ENCODE measurements at places on chromosomes 3 and 15.

GRCh38 chr15:64586259-64586870 lies 126.0 kb downstream of the ZNF609 start:
- no peak for DNase-seq

DNA sequence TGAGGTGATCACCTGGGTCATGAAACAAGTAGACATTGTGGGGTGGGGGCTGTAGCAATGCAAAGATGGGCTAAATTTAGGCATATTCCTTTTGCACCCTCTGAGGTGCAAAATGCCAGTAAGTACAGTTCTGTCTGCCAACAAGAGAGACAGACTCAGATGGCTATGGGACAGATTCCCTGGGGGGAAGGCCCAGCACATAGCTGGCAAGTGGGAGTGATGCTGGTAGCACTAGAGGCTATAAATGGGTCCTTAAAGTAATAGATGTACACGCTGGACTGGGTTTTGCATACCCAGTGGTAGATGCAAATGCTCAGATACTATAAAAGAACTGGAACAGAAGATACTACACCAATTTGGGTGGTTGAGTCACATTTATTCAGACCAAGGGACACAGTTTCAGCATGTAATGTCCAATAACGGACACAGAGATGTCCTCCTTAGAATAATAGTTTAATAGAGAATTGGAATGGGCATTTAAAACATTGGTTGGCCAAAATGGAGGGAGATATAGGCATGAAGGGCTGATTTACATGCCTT lies 67.4 kb upstream of the RNU6-1 start:
- DNase-seq, result no peak

DNA sequence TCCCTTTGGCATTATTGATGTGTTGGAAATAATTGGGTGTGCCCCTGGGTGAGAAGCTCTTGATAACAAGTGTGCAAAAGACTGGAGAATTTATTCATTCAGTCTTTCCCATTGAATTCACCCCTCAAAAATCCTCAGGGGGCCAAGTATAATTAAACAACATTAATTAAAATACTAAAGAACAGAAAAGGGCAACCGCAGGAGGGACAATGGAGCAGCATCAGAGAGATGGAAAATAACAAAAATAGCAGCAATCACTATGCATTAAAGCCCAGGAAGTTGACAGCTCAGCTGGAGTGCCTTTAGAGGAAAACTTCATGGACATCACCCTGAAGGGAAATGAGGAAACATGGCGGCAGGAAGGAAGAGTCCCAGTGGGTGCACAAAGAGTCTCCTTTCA lies 227.6 kb downstream of the MINAR1 start:
- no peak for DNase-seq

DNA sequence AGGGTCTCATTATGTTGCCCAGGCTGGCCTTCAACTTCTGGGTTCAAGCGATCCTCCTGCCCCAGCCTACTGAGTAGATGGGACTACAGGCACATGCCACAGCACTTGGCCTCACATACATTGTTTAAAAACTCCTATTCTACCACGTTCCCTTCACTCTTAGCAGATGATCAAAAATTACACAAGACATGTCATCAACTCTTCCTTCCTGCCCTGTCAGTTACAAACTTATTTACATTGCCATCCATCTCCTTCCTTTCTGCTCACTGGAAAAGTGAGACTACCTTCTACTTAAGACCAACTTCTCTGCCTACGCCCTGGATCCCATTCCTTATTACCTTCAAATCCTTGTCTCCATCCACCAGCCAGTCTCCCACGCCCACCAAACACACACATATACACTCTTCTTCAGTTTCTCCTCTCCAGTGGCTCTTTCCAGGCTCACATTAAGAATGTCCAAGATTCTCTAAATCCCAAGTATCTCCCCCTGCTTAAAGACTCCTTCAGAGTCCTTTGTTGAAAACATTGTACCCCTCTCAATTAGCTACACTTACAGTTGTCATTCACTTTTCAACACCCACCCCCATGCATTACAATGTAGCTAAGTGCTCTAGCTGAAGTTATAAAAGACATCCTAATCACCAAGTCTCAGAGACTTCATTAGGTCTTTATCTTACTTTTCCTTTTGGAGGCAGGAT lies 4.3 kb downstream of the PEAK1 start:
- no peak for DNase-seq

- DNase-seq, result no peak
Observed at GRCh38 chr3:146692254-146692653, 87.1 kb upstream of the PLSCR5 start.

DNA sequence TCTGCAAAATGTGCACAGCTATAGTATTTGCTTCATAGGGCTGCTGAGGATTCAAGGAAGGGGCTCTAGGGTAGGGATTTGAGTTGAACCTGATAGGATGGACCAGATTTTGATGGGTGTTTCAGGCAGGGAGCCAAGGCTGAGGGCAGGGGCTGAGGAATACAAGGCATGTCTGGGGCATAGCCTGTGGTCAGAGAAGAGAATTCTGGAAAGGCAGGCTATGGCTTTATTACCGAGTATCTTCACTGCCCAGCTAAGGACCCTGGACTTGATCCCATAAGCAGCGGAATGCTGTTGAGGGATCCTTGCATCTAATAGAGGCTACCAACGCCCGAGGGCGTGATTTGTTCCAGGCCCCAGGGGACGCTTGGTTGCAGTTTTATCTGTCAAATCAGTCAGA lies 193.0 kb upstream of the TLE3 start:
- no peak for DNase-seq

- DNase-seq, result no peak
Observed at GRCh38 chr15:62150445-62150844, 14.6 kb downstream of the C2CD4B start.

- DNase-seq, result no peak
Observed at GRCh38 chr3:186511702-186512101, 32.5 kb downstream of the CRYGS start.

DNA sequence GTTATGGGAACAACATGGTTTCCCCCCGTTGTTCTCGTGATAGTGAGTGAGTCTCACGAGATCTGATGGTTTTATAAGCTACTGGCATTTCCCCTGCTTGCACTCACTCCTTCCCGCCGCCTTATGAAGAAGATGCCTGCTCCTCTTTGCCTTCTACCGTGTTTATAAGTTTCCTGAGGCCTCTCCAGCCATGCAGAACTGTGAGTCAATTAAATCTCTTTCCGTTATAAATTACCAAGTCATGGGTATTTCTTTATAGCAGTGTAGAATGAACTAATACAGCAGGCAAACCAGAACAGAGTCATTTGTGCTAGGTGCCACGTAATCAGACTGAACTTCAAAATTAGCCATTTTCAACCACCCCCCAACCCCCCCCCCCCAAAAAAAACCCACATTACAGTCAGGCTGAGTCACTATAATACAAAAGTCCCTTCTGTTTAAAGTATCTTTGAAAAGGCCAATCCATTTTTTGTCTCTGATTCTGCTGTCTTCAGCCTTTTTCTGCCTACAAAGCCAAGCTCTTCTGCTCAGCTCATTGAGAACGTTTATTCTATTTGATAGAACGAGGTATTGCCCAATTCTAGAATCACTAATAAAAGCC lies 4.1 kb downstream of the OR4F6 start:
- no peak for DNase-seq

GRCh38 chr15:89034305-89034704 lies 54.0 kb upstream of the ABHD2 start:
- DNase-seq, result no peak

DNA sequence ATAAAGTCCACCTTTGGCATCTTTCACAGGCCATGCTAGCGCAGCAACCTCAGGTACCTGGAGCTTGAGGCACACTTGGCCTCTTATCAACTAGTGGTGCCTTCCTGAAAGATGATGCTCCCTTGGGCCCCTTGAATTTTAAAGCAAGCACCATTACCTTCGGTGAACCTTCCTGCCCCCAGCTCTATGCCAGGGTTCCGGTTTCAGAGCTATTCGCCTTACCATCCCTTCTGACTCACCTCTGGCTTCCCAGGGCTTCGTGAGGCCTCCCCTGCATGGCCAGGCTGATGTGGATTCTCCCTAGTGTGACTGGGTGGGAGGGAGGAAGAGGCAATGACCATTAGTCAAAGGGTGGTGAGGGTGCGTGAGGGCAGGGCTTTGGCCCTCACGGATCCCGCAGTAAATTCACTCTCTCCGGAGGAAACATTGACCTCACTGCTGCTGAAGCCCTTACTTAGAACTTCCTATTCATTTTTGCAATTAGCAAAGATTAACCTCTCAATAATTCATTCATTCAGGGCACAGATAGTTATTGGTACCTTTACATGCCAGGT lies 16.3 kb downstream of the BHLHE40 start:
- no peak for DNase-seq

DNA sequence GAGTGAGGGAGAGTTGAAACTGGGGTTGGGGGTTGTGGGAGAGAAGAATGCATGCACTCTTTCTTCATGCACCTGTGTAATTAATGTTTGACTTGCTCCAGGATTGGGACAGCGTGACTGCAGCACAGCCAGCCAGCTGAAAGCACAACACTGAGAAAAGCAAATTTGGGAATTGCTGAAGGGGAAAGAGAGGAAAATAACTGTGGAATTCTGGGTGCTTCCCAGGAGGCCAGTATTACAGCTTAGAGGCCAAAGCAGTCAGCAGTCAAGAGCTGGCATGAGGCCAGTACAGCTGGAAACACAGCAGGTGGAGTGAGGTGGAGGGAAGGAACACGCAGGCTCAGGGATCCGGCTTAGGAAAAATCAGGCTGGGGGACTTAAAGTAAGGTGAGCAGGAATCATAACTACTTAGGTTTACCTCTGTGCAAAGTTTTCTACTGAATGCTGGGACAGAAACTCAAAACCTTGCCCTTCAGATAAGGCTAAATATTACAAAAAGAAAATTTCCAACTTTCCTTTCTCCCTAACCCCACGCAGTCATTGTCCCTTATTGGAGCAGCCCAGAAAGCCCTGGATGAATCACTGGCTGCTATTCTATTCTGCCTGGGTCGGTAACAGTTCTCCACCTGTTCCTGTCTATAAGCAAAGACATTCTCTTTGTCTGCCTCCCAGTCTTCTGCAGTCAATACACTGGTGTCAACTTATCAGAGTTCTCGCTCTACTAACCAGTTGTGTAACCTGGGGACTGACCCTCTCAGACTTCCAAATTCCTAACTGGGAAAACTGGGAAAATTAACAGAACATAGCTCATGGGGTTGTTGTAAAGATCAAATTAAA lies 167.2 kb downstream of the MAGI1 start:
- DNase-seq, result no peak

DNA sequence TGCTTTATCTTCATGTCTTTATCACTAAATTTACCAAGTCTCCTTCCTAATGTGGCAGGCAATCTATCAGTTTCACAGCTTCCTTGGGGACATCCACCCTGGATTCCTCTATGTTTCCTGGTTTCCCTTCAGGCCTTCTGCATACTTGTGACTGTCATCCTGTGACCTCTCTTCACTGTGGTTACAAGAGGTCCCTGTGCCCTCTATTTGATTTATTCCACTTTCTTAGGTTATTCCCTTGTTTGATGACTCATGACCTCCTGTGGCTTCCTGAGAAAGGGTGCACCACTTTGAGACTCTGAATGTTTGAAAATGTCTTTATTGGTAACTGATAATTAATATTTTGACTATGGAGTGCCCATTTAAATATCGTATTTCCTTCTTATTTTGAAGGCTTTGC lies 60.5 kb upstream of the KY start:
- DNase-seq, result no peak

DNA sequence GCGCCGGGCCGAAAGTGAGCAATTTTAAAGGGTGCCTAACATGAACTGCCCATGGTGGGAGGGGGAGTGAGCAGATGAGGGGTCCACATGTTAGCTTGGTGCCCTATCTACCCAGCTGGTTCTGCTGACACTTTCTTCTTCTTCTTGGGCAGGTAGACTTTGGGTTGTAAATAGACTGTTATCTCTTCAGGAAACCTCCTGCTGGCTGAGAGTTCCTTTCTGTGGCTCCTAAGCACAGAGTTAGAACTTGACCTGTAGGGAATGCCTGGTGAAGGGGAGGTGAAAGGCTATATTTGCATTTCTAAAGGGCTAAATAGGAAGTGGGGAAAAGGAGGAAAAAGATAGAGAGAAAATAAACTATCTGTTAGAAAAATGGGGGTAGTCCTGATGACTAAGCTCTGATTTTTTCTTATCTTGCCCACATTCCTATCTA lies 521.4 kb upstream of the TGFBR2 start:
- DNase-seq, result no peak

GRCh38 chr15:67228286-67228685 lies 26.2 kb downstream of the AAGAB start:
- no peak for DNase-seq

DNA sequence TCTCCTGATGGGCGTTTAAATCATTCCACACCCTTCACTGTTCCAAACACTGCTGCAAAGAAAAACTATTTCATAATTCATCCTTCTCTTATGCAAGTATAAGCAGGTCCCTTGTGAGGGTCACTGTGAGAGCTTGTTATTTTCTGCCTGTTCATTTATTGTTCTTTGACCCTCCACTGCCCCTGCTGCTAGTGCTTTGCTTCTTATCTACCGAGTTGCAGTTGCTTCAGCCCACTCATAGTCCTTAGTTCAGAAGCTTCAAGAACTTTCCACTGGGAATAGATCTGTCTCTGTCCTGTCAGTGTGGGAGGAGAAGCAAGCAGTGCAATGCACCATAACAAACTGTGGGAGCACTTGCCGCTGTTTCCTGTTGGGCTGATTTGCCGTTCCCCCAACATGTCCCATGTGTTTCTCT lies 39.8 kb downstream of the RIOX2 start:
- no peak for DNase-seq

DNA sequence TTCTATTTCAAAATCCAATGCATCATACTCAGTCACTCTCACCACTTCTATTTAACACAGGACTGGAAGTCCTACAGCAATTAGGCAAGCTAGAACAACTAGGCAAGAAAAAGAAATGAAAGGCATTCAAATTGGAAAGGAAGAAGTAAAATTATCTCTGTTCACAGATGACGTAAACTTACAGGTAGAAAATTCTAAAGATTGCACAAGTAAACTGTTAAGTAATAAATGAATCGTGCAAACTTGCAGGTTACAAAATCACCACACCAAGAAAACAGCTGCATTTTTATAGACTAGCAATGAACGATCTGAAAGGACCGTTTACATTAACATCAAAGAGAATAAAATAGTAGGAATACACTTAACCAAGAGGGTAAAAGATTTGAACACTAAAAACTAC lies 36.2 kb downstream of the CHST2 start:
- no peak for DNase-seq

- no peak for DNase-seq
Observed at GRCh38 chr15:81182756-81183438, 13.8 kb upstream of the IL16 start.

DNA sequence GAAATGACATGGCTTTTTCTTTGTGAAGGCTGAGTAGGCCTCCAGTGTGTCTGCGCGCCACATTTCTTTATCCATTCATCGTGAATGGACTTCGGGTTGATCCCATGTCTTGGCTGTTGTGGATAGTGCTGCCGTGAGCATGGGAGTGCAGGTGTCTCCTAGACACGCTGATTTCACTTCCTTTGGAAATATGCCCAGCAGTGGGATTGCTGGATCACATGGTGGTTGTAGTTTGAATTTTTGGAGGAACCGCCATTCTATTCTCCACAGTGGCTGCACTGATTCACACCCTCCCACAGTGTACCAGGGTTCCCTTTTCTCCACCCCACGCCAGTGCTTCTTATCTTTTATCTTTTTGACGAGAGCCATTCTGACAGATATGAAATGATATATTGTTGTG lies 171.7 kb downstream of the NSMCE3 start:
- DNase-seq, result no peak

Measured in stimulated activated CD4-positive, alpha-beta T cell treated with anti-CD3 and anti-CD28 coated beads, TNF-alpha, amount 100 ng/mL, for 4 hours (primary cell).